SIG-M5 (cell line): ENCODE measurements at places on chromosomes 16 and 17.

DNA sequence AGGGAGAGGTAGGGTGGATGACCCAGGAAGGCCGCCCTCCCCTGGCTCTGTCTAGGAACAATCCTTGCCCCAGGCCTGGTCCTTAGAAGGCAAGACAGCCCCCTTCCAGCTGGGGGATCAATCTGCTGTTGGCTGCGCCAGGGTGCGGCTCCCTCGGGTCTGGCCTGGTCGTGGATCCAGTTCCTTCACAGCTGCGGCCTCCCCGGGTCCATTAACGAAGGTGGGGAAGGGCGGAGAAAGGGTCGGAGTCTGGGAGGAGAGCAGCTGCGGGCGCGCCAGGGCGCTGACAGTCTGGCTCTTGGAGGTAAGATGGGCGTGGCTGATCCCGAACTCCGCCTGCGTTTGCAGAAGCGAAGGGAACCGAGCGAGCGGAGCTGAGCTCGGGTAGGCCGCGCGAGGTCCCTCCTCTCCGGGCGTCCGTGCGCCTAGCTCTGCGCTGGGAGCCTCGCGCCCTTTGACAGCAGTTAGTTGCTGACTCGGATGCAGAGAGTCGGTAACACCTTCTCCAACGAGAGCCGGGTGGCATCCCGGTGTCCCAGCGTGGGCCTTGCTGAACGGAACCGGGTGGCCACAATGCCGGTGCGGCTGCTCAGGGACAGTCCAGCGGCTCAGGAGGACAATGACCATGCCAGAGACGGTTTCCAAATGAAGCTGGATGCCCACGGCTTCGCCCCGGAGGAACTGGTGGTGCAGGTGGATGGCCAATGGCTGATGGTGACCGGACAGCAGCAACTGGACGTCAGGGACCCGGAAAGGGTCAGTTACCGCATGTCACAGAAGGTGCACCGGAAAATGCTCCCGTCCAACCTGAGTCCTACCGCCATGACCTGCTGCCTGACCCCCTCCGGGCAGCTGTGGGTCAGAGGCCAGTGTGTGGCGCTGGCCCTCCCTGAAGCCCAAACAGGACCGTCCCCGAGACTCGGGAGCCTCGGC, at the start of gene HSPB9:
Gene HSPB9 (plus strand): TSS at position 434 of the 933 bp plus-strand sequence. CDS start 47 bp downstream, at position 481.
- DNase-seq = no peak

- DNase-seq = no peak
Measured at GRCh38 chr16:50695017-50696000, 1.9 kb downstream of the NOD2 start.

DNA sequence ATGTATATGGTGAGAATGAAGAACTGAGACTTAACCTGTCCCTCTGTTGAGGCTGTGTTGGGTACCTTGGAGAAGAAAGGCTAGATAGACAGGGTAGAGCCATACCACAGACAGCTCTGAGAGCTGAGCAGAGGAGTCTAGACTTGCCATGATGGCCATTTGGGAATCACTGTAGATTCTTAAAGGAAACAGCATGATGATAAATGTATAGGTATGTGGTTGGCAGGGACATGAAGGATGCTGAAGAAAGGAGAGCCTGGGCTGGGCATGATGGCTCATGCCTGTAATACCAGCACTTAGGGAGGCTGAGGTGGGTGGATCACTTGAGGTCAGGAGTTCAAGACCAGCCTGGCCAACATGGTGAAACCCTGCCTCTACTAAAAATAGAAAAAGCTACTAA, 114.4 kb upstream of the HAS3 start:
- no peak for DNase-seq

DNA sequence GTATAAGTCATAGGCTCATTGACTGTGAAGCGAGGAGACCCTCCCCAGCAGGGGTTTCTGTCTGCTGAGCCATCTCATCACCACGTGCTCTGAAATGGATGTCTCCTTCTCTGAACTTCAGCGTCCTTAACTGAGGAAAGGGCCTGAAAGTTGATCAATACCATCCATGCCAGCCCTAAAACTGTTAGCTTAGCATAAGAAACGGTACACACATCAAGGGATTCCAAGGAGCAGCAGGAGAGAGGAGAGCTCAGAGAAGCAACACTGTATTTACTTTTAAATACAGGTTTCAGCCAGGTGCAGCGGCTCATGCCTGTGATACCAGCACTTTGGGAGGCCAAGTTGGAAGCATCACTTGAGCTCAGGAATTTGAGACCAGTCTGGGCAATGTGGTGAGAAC, 248.9 kb upstream of the TNRC6C start:
- DNase-seq = no peak

GRCh38 chr17:14672830-14673229, 371.9 kb downstream of the HS3ST3B1 start:
- DNase-seq = no peak

GRCh38 chr17:39727556-39727955, 2.8 kb downstream of the MIEN1 start:
- no peak for DNase-seq

- no peak for DNase-seq
Measured at GRCh38 chr16:27316038-27316680, 2.4 kb downstream of the IL4R start.

GRCh38 chr16:26524281-26524680, 542.4 kb upstream of the C16orf82 start:
- DNase-seq = no peak

- no peak for DNase-seq
Measured at GRCh38 chr16:83187405-83187804, 560.6 kb downstream of the CDH13 start.
